ENCODE measurements at places on chromosomes 5 and 9.

DNA sequence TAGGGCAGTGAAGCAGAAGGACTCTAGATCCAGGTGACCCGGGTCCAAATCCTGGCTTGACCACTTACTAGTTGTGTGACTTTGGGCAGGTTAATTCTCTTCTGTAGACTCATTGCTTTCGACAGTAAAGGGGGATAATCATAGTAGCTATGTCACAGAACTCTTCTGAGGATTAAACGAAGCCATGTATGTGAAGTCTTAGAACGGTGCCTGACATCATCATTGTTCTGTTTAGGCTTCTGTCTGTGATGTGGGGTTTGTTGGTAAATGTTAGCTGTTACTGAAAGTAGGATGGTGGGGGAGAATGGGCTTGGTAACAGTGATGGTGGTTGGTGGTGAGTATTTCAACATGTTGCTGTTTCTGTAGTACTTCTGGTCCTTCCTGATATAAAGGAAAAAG, 73.7 kb downstream of the MAP1B start:
- DNase-seq = no peak

GRCh38 chr5:54296386-54296785, 14.0 kb downstream of the ARL15 start:
- DNase-seq = no peak

- DNase-seq = no peak
Observed at GRCh38 chr9:136584401-136584932, 38.6 kb upstream of the NOTCH1 start.

DNA sequence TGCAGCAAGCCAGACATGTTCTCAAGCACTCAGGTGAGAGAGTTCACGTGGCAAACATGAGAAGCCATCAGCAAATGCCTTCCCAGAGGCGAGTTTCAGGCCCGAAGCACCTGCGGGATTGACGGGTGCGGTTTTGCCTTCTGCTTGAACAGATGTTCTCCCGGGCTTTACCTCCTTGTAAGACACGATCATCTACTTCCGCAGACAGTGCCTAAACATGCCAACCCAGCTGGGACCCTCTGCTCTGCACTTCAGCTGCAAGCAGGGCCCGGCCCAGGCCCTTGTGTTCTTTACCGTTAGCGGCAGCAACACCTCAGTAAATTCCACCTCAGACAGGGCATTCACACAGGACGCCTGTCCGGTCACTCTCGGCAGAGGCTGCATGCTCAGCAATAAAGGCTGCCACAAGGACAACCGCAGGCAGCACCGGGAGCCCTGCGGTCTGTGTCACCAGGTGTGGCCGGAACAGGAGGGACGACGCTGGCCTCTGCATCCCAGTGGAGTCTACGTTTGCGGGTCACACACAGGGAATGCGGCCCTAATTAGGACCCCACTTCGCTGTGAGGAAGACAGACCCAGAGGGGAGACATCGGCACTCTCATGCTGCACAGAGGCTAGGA, 139.6 kb downstream of the ROR2 start:
- no peak for DNase-seq

GRCh38 chr9:4583001-4583400, 79.1 kb upstream of the PLPP6 start:
- no peak for DNase-seq

GRCh38 chr5:123001808-123002207, 34.7 kb downstream of the PPIC start:
- DNase-seq = no peak

- no peak for DNase-seq
Observed at GRCh38 chr9:135694414-135694813, 4.9 kb downstream of the SOHLH1 start.

GRCh38 chr5:26192486-26192885, 845.9 kb downstream of the CDH9 start:
- no peak for DNase-seq

- no peak for DNase-seq
Observed at GRCh38 chr5:83780699-83781350, 60.2 kb upstream of the HAPLN1 start.

- DNase-seq = no peak
Observed at GRCh38 chr5:3365501-3366215, 230.0 kb upstream of the IRX1 start.

Data from NCI-H187 treated with DMSO at 0.1 percent for 48 hours (cell line).